Ovary (tissue), 10 donors: ENCODE measurements at places on chromosomes 7 and 10.

DNA sequence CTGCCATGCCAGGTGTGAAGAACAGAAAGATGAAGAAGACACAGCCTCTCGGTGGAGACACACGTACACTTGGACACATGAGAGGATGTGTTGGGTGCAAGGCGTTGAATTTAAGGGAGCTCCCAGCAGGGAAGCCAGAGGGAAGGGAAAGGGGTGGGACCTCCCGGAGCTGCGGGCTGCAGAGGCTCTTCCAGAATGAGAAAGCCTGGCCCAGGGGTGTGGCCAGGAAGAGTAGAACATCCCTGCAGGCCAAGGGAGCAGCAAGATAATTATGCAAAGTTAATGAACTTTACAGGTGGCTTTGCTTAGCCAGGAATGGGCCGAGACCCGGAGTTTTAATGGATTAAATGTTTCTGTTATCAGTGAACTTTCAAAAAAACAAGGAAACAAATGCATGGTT lies 270.3 kb downstream of the KLF6 start:
- no peak for DNase-seq

DNA sequence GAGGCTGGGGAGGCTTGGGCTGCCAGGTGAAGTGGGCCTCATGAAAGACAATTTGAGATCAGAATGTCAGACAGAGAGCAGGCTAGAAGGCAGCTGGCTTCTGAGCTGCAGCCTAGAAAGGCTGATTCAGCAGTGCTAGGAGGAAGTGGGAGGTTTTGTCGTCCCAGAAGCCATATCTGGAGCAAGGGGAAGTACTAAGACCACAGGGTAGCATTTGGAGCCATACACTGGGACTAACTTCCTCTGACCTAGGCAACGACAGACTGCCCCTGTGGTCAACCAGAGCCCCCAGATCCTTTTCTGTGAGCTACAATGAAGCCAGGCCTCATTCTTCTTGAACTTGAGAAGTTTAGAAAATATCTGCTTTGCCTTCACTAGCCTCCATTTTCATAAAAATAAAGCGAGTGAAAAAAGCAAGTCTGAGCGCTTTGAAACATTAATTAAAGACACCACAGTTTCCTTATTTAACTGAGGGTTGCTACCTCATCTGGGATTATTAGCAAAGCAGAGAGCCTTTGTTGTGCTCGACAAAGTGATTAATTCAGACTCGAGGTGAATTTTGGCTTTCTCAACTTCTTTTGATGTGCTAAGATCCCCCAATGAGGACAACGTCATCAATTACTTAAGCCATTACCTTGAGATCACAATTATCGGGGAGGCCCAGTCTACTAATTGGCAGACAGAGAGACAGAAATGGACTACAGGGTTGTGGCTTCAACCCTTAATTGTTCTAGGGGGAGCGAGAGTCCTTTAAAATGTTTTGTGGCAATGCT lies 26.6 kb downstream of the TBXAS1 start:
- no peak for DNase-seq

DNA sequence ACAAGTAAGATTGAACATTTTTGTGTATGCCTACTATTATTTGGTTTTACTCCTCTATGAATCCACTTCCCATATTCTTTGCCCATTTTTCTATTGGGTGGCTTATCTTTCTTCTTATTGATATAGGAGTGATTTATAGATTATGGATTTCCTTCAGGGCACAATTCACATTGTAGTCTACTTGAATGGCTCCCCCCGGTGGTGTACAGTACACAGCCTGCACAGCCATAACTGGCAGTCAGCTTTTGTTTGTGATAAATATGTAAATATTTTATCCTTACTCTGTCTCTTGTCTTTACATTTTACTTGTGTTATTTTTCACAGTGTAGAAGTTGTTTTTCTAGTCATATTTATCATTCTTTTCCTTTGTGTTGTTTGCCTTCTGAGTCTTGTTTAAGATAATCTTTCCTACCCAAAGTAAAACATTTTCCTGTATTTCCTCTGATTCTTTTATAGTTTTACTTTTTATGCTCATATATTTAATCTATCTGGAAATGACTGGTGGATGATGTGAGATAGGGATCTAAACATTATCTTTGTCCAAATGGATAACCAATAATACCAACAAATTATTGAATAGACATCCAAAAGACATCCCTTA lies 23.9 kb upstream of the CALD1 start:
- no peak for DNase-seq

DNA sequence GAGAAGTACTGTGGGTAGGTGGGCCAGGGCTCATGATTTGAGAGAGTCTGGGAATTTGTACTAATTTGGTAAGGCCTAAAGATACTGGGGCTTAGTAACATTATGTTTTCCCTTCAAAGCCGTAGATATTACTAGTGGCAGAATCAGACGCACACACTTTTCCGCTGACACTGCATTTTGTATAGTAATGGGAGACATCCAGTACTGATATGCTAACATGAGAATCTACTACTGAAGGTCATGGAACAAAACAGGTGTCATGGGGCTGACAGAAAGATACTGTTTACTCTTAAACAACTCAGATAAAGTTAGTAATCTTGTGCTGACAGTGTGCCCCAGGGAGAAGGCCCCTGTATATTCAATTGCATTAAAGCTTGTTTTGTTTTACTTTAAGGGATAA lies 11.1 kb upstream of the GIMAP7 start:
- no peak for DNase-seq

DNA sequence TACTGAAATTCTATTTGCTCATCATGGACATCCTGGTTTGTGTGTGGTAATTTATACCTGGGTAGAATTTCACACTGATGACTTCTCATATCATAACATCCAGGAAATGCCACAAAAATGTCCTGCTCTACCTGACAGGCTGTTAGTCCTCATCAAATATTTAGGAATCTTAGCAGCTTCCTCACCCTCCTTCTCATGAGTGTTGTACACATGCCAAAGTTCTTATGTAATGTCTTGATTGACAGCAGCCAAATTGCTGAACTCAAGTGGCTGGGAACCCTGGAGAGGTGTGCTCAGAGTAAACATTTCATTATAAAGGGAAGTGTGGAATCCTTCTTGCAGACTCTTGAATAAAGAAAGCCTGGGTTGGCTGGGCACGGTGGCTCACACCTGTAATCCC lies 8.9 kb downstream of the EEPD1 start:
- DNase-seq = no peak

- peak; percentile 2 for DNase-seq
These were observed 41.1 kb downstream of the RASGEF1A start for GRCh38 chr10:43225787-43226153.

- no peak for DNase-seq
These were observed 112.7 kb downstream of the RBM20 start for GRCh38 chr10:110756876-110757275.

DNA sequence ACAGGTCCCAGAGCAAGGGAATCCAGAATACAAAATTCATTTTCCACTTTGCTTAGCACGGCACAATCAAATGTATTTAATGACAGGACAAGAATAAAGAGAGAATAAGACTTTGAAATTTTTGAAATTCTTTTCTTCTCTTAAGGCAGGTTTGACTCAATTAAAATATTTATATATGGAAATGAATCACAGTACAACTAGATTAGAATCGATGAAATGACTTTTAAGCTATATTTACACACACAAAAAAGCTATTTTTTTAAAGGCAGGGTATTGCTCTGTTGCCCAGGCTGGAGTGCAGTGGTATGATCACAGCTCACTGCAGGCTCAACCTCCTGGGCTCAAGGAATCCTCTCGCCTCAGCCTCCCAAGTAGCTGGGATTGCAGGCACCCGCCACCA lies 265.4 kb upstream of the SLC26A5 start:
- no peak for DNase-seq

- DNase-seq = no peak
These were observed 65.7 kb downstream of the GBF1 start for GRCh38 chr10:102311025-102311420.

DNA sequence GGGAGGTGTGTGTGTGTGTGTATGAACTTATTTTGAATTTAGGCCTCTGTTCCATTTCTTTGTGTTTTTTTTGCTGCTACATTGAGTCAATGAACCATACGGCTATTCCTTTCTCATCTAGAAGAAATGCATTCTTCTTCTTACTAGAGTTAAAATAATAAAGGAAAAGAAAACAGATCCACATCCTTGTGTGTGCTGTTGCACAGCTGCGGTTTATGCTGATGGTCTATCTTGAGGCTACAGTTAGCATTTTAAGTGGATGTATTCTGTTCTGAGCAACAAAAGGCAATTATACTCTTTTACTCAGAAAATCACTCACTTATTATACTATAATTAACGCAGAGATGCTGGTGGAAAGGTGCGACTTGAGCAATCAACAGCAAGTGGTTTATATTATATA lies 615.0 kb upstream of the MBL2 start:
- no peak for DNase-seq

GRCh38 chr10:100508691-100509150 lies 10.9 kb downstream of the SEC31B start:
- DNase-seq = no peak

GRCh38 chr10:61793760-61794703 lies 107.5 kb upstream of the ARID5B start:
- no peak for DNase-seq

- DNase-seq = no peak
These were observed 14.1 kb upstream of the LAMB1 start for GRCh38 chr7:108016841-108017775.

- DNase-seq = no peak
These were observed 229.1 kb upstream of the MKLN1 start for GRCh38 chr7:131098527-131098926.

- DNase-seq = no peak
These were observed 88.1 kb upstream of the KCND2 start for GRCh38 chr7:120184866-120185265.

DNA sequence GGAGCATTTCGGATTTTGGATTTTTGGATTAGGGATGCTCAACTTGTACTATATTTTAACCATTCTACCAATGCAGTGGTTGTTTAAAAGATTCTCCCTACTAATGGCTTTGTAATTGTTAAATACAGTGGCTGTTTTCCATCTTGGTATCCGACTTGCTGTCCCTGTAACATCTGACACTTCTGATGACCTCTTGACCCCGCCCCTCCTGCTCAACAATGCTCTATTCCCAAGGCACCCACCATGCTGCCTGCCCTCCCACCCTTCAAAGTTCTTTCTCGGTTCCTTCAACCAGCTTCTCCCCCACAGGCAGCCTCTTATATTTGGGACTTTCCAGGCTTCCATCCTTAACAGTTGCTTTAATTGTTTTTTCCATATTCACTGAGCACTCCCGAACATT lies 2.0 kb downstream of the PRTFDC1 start:
- no peak for DNase-seq

GRCh38 chr7:38545977-38546376 lies 85.2 kb downstream of the AMPH start:
- DNase-seq = no peak

DNA sequence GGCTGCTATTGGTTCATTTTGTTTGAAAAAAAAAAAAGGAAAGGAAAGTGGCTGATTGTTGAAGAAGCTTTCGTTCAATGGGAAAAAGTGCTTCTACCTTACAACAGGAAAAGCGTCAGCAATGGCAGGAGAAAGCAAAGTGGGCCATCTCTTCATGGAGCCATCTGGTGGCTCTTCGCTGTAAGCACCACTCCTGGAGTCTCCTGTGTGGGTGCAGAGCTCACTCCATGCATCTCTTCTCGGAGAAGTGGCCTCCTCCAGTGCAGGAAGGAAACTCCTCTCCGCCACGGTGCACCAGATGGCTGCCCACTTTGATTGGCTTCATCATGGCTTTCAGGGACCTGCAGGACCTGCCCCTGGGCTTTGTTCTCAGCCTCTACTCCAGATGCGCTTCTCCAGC lies 250.9 kb downstream of the PTEN start:
- DNase-seq = no peak

DNA sequence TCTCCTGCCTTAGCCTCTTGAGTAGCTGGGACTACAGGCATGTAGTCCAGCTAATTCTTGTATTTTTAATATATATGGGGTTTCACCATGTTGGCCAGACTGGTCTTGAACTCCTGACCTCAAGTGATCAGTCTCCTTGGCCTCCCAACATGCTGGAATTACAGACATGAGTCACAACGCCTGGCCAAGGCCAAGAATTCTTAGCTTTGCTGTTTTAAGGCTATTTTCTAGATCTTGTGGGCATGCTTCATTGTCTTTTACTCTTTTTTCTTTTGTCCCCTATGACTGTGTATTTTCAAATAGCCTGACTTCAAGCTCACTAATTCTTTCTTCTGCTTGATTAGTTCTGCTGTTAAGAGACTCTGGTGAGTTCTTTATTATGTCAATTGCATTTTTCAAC lies 56.4 kb upstream of the TAS2R16 start:
- DNase-seq = no peak

DNA sequence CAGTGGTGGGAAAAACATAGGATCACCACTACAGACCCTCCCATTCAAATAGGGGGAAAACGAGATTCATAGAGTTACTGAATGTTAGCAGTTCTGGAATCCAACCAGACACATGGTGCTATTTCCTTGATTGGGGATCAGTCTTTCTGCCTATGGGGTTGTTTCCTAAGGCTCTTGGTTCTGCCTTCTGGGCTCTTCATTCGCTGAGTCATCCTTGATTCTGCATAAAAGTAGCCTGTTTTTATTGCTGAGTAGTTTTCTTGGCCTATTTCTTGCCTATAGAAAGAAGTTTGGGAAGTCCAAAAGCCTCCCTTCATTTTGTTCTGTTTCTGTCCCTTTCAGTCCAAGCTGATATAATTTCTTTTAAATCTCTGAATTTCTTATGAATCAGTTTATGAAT lies 99.3 kb upstream of the OIT3 start:
- DNase-seq = no peak

GRCh38 chr7:32942415-32943251 lies 14.6 kb upstream of the FKBP9 start:
- DNase-seq = peak; percentile 79

DNA sequence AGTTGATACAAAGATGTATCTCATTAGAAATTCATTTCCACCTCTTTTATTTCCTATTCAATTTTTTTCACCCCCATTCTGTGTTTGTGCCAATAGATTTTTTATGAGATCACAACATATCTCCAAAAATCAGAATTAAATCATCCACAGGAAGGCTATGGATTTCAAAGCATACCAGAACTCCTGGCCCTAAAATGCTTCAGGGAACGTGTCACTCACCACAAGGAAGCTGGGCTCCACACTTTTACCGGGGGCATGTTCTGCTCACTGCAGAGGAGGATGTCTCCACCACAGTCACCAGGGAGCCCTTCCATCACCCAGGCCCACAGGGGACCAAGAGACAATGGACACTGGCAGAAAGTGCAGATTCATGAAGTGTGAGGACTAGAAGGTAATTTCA lies 456.8 kb downstream of the KCNMA1 start:
- DNase-seq = no peak

- peak; percentile 60 for DNase-seq
These were observed 911 bp upstream of the HNRNPH3 start for GRCh38 chr10:68330852-68331454.

- no peak for DNase-seq
These were observed 94.7 kb downstream of the SORBS1 start for GRCh38 chr10:95466436-95466835.
